ENCODE measurements at places on chromosomes 16 and 17.
A peak's percentile ranks its signal among the peaks of the same experiment; 100 is the strongest.

GRCh38 chr17:50511058-50511457 is 2.8 kb downstream of the MYCBPAP start:
- no peak for DNase-seq

- DNase-seq, result no peak
Observed at GRCh38 chr17:70276906-70277305, 107.6 kb downstream of the KCNJ2 start.

GRCh38 chr17:50689251-50689650 is 18.5 kb downstream of the ANKRD40 start:
- no peak for DNase-seq

GRCh38 chr17:60087882-60088669 is 9.4 kb upstream of the HEATR6 start:
- DNase-seq, result no peak

DNA sequence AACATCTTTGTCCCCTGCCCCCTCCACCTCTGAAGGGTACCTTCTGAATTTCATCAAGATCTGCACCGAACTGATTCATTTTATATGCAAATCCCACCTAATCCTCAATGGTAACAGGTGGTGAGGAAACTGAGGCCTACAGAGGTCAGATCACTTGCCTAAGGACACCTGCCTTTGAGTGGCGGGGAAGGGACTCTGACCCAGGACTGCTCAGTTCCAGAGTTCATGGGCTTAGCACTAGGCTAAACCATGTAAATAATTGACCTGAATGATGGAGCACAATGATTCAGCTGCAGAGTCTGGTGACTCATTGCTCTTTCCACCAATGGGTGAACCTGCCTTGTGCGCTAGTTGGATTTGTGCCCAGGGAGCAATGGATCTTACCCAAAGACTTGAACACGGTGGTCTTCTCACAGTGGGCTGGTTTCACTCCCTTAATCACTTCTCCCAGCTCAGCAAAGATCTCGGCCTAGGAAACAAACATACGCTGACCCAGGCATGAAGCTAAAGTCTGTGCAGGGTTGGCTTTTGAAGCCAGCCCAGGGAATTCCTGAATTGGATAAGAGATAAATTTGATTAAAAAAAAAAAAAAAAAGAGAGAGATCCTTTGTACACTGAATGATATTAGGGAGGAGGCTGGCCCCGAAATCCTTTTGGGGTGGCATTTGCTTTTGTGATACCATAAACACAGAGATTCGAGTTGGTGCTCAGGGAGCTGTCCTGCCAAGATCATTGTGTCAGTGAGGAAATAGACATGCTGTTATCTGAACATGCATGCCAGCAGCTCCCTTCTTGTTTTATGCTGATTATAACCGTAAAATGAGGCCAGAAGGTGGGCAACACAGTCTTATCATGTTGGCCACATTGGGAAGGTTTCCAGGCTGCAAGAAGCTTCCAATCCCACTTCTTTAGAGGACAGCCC is 17.0 kb downstream of the CRYM start:
- DNase-seq, result no peak

- DNase-seq, result no peak
Observed at GRCh38 chr16:15770512-15770911, 86.3 kb downstream of the MYH11 start.

DNA sequence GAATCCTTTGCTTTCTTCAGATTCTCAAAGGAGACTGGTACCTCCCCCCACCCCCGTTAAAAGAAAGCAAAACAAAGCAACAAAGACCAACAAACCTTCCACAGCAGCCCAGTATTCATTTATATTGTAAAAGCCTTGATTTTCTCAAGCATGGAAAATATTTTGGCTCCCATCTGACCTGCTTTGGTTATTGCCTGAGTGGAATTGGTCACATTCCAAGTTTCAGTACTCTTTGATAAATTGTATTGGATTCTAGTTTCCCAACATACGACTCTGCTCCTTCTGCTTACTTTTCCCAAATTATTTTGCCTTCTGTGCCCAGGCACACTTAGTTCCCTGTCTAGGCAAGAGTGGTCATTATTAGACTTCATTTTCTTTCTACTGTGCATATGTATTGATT is 1.3 kb downstream of the ABCC11 start:
- no peak for DNase-seq

- no peak for DNase-seq
Observed at GRCh38 chr16:4612977-4613635, 1.6 kb downstream of the UBALD1 start.

DNA sequence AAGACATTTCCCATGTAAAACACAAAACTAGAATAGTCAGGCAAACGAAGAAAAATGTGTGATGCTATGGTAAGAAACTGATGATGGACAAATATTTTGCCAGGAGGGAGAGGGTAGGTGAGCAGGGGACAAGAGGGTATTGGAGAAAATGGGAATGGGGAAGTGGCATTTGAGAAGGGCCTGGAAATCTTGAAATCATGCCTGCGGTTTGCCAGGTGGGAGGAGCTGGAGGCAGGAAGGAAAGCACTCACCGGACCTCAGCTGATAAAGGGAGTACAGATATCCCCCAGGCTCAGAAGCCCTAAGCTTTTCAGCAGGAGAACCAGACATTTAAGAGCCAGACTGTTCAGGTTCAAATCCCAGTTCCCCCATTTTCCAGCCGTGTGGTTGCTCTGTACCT is 103.6 kb downstream of the GSG1L start:
- peak; percentile 51 for DNase-seq

DNA sequence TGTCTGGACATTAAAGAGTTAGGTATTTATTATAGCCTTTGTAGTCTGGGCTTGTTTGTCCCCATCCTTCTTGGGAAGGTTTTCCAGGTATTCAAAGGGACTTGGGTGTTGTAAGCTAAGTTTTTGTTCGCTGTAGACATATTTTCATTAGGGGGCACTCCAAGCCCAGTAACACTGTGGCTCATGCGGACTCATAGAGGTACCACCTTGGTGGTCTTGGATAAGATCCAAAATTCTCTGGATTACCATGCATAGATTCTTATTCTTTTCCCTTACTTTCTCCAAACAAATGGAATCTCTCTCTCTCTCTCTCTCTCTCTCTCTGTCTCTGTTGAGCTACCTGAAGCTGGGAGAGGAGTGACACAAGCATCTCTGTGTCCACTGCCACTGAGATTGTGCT is 48.9 kb downstream of the ERCC4 start:
- no peak for DNase-seq

DNA sequence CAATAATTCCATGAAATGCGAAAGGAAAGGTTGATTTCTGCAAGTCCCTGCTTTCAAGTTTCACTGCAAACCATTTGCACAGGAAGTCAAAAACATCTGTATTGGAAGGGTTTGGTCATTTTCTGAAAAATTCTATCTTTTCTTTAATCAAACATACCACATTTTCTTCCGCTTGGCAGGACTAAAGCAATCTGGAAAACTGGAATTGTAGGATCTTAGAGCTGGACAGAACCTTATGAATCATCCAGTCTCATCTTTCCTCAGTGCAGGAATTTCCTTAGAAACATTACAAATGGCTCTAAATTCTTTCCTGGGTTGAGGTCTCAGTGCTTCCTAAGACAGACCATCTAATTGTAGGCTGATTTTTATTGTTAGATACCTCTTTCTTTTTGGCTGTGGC is 111.5 kb upstream of the ELAC2 start:
- DNase-seq, result no peak

GRCh38 chr17:2796164-2797125 is at the start of gene RAP1GAP2:
Gene RAP1GAP2, plus strand, starts transcription at chr17:2796438. Its CDS starts 90 bp downstream, at chr17:2796528.
- peak; percentile 98 for DNase-seq

- no peak for DNase-seq
Observed at GRCh38 chr17:6539871-6540270, 16.5 kb downstream of the PITPNM3 start.

- no peak for DNase-seq
Observed at GRCh38 chr17:73541111-73541510, 103.1 kb downstream of the SDK2 start.

DNA sequence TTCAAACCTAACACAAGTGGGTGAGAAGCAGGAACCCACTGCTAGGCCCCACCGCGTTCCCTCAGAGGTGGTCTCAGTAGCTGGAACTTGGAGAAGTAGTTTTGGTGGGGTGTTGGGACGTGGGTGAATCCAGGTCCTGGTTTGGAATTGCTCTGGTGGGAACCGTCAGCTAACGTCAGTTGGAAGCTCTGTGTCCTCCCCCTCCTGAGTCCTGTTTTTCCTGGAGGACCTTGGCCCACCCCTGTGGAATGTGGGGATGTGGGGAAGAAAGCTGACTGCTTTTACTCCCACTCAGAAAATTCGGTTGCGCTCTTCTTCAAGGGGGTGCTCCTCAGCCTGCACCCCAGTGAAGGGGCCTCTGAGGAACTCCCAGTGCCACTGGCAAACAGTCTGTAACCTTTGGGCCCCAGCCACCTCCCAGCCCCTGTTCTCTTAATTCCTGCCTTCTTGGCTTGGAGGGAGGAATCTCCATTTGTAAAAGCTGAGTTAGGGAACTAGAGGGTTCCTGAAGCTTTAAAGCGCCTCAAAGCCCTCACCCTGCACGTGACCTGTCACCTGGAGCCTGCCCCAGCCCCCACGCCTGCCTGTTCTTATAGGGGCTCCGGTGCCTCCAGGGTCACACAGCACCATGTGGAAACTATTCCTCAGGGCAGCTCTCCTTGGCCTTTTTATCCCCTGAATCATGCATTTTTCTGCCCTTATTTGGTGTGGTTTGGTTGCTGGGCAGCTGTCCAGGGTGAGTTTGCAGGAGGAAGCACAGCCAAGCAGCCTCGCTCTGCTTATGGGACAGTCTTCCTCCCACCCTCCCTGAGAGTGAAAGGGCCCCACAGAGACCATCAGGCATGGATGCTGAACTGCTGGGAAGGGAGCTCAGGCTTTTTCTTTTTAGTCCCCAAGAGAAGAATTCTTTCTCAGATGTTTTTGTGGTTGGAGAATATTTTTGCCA is 16.2 kb upstream of the NAGLU start:
- no peak for DNase-seq

- DNase-seq, result no peak
Observed at GRCh38 chr16:67490335-67491096, 7.2 kb upstream of the AGRP start.

- DNase-seq, result peak; percentile 82
Observed at GRCh38 chr17:43021741-43022512, at the start of gene VAT1. Gene VAT1, minus strand, starts transcription at chr17:43022385. Its CDS starts 63 bp downstream, at chr17:43022322.

DNA sequence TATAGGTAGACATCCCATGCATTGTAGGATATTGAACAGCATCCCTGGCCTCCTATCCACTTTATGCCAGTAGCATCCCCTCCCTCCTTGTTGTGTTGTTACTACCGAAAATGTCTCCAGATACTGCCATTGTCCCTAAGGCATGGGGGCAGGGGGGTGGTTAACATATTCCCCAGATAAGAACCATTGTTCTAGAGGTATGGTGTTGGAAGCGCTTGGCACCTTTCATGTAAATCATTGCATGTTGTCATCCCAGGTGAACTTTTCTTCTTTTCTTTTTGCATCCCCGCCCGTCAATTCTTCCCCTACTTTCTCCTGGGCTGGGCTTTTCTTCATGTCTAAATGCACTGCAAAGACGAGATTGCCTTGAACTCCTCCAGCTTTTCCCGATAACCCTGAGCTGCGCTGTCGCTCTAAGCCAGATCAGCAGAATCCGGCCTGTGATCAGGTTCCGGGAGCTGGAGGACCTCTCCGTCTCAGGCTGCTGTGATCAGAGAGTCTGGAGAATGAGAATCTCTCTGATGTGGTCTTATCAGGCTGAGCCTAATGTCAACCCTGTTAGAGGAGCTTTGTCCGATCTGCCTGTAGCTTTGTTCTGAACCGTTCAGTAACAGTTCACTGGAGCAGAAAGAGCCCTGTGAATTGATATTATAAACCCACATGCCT is 76.2 kb downstream of the RBFOX1 start:
- DNase-seq, result no peak

GRCh38 chr16:28823291-28823872 is 583 bp downstream of the ATXN2L start:
- no peak for DNase-seq

GRCh38 chr17:57662644-57663308 is 82.3 kb downstream of the CCDC182 start:
- DNase-seq, result peak; percentile 39

GRCh38 chr17:8976638-8977037 is 11.1 kb upstream of the PIK3R5 start:
- DNase-seq, result no peak

Data from KBM-7 (cell line).